ENCODE measurements at places on chromosomes 4 and X.

DNA sequence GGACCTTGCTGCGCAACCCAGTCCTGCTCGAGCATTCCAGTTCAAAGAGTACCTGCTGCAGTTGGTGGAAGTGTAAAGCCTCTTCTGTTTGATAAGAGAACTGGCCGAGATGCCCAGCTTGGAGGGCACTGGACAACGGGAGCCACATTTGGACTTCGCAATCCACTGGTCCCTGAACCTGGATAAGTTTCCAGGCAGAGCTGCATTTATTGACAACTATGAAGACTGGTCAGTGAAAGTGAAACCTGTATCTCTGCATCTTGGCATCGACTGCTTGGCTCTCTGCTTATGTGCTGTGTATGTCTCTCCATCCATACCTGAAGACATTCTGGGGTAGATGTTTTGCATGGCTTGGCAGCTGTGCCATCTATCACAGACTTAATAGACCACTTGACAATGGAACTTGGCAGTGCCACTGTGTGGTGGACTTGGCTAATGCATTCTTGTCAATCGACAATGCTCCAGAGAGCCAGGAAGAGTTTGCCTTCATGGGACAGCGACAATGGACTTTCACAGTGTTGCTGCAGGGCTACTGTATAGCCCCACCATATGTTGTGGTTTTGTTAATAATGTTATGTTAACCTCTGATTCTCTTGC is 43.5 kb upstream of the ZBTB33 start:
- no peak for DNase-seq

DNA sequence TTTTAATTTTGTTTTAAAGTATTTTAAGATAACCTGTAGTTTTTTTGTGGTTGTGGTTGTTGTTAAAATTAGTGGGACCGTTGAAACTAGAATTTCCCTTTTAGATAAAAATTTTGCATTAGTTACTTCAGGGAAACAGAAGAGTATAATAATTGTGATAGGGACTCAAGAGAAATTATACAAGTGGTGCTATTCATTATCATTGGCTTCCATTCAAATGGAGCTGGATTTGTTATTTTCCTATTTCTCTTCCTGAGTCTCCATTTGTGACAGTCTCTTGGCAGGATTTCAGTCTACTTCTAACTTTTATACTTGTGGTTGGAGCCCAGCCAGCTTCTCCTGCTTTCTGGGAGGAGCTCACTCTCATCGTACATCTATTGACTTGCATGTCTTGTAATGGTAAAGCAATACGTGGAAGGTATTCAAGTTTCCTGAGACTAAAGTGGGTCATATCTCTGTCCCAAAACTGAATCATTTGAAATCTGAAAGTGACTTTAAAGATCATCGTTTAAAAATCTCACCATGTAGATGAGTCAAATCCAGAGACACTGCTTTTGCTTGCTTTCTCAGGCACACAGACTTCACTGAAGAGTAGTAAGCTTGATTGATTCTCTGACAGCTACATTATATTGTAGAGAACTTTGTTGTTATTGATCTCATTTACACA is 155.8 kb downstream of the RPA4 start:
- DNase-seq = no peak

DNA sequence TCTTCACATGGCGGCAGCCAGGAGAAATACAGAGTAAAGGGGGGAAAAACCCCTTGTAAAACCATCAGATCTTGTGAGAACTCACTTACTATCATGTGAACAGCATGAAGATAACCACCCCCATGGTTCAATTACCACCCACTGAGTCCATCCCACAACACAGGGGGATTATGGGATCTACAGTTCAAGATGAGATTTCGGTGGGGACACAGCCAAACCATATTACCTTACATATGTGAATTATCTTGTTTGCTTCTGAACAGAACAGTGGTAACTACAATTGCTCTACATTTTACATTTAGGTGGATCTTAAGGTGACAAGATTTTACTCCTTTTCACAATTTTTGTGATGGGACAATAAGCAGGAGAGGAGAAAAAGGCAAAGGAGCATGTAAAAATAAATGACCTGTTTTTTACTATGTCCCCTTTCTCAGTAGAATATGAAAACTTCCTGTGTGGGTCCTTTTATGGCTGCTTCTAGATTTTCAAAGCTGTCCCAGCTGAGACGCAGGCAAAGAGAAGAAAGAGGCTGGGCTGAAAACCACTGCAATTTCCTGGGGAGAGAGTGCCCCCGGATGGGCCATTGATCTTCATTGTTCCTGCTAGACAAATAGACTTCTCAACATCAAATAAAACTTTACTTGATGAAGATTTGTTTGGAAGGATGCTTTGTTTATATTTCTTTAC is 45.9 kb upstream of the PGM2 start:
- no peak for DNase-seq

DNA sequence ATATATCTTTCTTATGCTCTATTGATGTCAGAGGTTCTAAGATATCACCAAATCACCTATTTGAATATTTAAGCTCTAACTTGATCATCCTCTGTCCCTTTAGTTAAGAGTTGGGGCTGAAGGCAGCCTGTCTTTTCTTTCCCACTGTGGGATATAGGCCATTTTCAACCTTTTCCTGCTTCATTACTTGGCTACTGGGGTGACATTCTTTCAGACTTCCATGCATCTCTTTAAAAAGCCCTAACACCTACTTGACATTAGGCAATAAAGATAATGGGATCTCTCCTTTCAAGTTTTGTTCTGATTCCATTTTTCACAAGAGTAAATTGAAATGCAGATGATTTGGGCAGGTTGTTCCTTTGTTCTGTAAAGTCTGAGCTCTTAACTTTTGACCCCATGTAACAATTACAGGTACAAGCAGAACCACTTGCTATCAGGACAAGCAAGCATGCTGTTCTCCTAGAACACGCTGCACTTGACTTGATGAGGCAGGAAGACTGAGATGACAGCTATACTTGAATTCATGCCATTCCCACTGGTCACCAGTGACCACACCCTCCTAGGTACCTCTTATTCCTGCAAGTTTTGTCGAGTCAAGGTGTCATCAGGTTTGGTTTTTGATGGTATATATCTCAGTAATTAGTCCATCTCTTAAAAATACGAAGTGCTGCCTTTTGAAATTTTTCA is 18.2 kb downstream of the HOPX start:
- no peak for DNase-seq

DNA sequence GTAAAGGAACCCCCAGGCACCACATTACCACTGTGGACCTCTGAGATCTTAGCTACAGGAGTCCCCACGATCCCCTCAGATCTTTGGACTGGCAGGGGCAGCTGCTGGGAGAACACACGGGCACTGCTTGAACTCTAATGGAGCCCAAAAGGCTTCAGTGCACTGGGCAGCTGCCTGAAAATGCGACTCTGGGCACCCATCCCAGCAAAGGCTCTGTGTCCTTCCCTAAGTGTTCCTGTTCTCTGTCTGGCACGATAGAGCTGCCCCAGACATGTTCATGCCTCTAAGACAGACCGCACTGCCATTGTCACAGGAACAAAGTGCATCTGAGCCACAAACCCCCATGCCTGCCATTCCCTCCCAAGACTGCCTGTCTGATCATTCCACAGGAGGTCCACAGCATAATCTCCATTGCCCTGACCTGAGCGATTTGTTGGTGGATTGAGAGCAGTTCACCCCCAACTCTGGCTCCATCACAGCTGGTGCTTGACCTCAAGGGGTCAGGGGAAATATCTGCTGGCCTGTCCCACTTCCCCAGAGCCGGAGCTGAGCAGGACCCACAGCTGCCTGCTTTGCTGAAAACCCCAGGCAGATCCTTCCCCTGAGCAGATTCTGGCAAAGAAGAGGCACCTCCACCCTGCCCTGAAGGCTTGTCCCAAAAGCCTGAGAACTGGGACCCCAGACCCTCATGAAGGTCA is 436.0 kb upstream of the INTU start:
- DNase-seq = no peak

All from activated CD4-positive, alpha-beta T cell treated with anti-CD3 and anti-CD28 coated beads, Interleukin-2, amount 50 U/mL, for 24 hours (primary cell).